ENCODE measurements at places on chromosomes 5 and 9.

- DNase-seq = no peak
Measured at GRCh38 chr5:108772626-108773025, 24.9 kb downstream of the FER start.

GRCh38 chr5:69467442-69468225 is 25.0 kb upstream of the OCLN start:
- DNase-seq = no peak

DNA sequence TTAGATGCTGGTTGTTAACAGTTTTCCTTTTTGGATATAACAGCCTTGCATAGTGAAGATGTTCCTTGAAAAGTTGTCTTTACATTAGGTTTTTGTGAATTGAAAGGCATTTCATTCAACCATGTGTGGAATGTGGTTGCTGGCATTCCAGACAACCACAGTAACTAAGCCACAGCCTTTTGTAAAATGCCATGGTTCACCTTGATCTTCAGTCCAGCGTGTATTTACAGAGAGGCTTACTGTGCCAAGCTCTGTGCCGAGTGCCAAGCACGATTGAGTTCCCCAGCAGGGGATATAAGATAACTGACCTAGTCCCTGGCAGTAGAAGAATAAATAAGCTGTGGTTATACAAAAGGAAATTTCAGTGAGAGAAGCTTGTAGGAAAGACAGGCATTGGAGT is 4.9 kb downstream of the EXOSC2 start:
- DNase-seq = no peak

GRCh38 chr5:79413112-79413511 is 100.8 kb downstream of the HOMER1 start:
- no peak for DNase-seq

- no peak for DNase-seq
Measured at GRCh38 chr5:51203598-51203997, 179.7 kb upstream of the ISL1 start.

DNA sequence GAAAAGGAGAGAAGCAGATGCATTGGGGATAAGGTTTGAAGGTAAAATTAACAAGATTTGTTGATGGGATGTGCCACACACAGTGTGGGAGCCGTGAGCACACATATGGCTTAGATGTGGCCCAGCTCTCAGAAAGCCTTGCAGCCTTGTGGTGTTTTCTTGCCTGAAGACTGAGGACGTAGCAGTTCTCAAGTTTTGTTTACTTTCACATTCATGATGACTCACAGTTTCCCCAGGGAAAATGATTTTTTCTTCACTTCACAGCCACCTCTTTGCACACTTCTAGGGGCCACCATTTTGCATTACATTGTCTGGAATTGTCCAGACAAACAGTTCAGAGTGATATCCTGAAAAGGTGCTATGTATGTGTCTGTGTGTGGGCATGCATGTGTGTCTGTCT is 126.2 kb downstream of the BASP1 start:
- DNase-seq = no peak

- DNase-seq = no peak
Measured at GRCh38 chr5:148469501-148469935, 85.8 kb downstream of the FBXO38 start.

- no peak for DNase-seq
Measured at GRCh38 chr9:71760901-71761300, 7.4 kb downstream of the CEMIP2 start.

GRCh38 chr5:132469380-132470009 is 21.1 kb downstream of the IRF1 start:
- no peak for DNase-seq

DNA sequence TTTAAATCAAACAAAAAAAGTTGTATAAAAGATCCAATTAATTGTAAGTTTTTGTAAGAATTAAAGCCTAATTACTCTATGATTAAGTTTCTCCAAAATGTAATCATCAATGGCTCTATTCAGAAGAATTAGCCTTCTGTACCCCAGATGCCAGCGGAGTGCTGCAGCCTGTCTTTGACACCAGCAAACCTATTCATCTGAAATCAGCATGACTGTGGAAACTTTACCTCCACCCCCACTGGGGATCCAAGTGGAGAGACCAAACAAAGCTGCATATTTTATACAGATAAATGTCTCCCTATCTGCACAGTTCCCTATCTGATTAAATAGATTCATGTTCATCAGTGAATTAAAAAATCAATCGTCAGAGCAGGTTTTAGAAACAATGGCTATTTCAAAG is 426.8 kb downstream of the KIAA0825 start:
- DNase-seq = no peak

All from activated naive CD4-positive, alpha-beta T cell treated with anti-CD3 and anti-CD28 coated beads, Interleukin-2, amount 50 U/mL, for 72 hours (primary cell).